ENCODE measurements at places on chromosomes 13 and 19.

GRCh38 chr13:51396352-51396751 lies 56.5 kb downstream of the INTS6 start:
- no peak for DNase-seq

- no peak for DNase-seq
Observed at GRCh38 chr19:638906-639252, 800 bp upstream of the FGF22 start.

GRCh38 chr13:32731074-32731473 lies 144.8 kb downstream of the PDS5B start:
- DNase-seq, result no peak

- no peak for DNase-seq
Observed at GRCh38 chr13:20140487-20140886, 20.4 kb downstream of the GJA3 start.

GRCh38 chr13:113466383-113466782 lies 13.1 kb upstream of the ADPRHL1 start:
- no peak for DNase-seq

- DNase-seq, result no peak
Observed at GRCh38 chr19:4441994-4442818, 15.4 kb downstream of the UBXN6 start.

- no peak for DNase-seq
Observed at GRCh38 chr19:34645551-34645950, 31.4 kb downstream of the SCGB2B2 start.

DNA sequence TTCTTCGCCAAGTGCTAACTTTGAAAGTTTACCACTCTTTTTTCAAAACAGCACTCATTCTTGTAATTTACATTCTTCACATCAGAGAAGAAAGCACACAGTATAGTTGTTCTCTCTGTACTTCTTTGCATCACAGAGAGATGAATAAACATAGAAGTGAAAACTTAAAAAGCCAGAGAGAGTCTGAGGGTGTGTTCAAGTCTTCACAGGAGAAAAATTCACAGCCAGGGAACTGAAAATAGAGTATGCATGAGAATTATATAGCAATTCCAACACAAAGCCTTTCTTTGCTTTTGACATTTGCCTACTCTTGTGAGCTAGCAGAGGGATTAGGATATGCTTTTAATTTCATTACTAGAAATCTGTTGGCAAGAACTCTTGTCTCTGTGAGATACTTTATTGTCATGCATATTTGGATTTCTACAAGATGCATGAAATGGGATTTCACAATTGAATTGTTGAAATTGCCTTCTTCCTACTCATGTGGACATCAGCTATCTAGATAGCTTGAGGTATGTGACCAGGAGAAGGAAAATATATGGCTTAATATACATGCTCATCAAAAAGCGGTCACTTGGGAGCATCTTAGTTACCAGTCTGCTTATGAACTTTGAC lies 166.1 kb downstream of the SLC7A1 start:
- no peak for DNase-seq

- DNase-seq, result no peak
Observed at GRCh38 chr19:3279306-3279705, 54.8 kb downstream of the CELF5 start.

- DNase-seq, result peak; percentile 88
Observed at GRCh38 chr13:102773441-102774213, at the start of gene TEX30. TSS of gene TEX30 (minus strand) at chr13:102773786. CDS start at chr13:102770026, 3,760 bp downstream.

DNA sequence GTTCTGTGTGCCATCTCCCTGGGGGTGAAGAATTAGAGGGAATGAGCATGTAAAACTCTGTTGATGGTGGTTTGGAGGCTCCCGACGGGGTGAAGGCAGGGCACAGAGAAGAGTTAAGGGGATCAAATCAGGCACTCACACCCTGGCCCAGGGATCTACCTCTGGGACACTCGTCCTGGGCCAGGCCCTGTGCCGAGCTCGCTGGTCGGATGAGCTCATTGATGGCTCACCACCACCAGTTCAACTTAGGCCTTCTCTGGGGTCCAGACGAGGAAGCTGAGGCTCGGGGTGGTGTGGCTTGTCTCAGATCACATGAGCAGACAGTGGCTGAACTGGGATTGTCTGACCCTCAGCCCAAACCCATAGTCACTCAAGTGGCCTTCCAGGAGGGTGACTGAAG lies 1.6 kb downstream of the NACC1 start:
- DNase-seq, result no peak

DNA sequence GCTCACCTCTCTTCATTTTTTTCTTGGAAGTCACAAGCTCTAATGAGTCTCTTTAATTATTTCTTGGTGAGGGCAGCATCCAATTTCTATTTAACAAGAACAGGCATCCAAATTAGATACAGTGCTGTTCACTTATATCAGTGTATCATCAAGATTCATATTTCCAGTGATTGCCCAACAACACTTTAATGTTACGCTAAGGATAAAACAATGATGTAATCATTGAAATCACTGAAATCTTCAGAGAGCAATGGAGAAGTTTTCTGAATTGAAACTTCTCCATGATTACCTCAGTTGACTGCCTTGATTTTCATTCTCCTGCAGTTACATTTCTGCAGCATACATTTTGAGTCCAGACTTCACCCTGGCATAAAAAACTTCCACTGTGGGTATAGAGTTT lies 17.1 kb upstream of the LRCH1 start:
- DNase-seq, result no peak

DNA sequence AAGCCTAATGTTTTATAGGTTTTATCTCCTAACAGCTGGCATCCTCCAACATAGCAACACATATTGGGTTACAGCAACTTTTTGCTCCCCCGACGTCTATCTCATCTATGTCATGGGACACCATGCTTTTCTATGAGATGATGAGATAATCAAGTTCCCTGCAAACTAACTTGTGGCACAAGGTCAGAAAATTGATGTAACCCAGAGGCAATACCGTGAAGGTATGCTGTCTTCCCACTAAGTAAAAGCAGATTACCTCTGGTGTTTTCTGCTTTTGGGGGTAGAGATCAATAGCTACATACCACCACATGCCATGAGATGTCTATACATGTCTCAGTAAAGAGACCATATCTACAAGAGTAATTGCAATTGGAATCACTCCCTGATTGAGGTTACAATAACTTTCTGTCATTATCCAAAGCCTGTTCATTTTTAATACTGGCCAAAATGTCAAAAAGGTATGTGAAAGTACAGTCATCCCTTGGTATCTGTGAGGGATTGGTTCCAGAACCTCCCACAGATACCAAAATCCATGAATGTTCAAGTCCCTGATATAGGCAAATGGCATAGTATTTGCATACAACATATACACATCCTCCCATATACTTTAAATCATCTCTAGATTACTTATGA lies 131.3 kb downstream of the CYSLTR2 start:
- DNase-seq, result no peak

- no peak for DNase-seq
Observed at GRCh38 chr19:4358709-4359626, 15.6 kb downstream of the MPND start.

DNA sequence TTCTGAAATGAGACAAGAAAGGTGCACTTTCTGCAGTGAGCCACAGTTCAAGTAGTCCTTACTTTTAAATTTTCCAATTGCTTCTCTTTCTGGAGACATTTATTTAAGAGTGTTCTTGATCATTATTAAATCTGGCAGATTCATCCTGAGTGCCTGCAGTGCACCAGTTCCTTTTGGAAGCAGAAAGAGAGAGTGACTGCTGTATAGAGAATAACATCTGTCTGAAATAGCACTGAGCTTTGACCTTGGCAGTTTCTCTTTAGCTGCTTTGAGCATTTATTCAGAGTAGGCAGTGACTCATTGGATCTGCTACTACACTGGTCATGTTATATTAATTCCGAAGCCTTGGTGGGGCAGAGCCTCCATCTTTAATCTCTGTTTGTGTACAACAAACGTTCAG lies 1373.7 kb downstream of the PCDH9 start:
- DNase-seq, result no peak

GRCh38 chr19:43471091-43471490 lies 5.7 kb upstream of the LYPD3 start:
- DNase-seq, result no peak

DNA sequence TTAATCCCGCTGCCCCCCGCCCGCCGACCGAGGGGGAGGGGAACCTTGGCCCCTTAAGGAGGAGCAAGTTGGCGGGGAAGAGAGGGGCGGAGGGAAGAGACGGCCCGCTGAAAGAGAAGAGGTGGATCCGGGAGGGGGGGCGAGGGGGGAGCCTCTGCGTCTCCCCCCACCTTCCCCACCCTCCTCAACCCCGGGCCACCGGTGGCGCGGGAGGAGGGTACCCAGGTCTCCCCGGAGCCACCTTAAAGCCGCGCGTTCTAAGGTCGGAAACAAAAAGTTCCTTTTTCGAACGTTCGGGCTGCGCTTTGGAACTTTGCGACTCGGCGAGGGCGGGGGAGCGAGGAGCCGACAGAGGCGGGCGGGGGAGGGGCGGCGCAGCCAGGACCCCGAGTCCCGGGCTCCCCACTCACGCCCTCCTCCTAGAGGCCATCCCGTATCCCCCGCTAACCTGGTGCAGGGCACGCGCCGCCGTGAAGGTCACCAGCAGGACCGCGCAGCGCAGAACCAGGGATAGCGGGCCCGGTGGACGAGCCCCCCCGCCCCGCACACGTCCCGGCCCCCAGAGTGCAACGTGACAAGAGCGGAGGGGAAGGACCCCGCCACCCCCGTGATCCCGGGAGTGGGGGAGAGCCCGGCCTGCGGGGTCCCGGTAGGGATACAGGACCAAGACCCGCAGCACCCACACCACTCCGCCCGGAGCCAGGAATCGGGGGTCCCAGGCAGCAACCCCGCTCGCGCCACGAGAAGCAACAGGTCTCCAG lies 659 bp downstream of the ERF start:
- DNase-seq, result peak; percentile 80

DNA sequence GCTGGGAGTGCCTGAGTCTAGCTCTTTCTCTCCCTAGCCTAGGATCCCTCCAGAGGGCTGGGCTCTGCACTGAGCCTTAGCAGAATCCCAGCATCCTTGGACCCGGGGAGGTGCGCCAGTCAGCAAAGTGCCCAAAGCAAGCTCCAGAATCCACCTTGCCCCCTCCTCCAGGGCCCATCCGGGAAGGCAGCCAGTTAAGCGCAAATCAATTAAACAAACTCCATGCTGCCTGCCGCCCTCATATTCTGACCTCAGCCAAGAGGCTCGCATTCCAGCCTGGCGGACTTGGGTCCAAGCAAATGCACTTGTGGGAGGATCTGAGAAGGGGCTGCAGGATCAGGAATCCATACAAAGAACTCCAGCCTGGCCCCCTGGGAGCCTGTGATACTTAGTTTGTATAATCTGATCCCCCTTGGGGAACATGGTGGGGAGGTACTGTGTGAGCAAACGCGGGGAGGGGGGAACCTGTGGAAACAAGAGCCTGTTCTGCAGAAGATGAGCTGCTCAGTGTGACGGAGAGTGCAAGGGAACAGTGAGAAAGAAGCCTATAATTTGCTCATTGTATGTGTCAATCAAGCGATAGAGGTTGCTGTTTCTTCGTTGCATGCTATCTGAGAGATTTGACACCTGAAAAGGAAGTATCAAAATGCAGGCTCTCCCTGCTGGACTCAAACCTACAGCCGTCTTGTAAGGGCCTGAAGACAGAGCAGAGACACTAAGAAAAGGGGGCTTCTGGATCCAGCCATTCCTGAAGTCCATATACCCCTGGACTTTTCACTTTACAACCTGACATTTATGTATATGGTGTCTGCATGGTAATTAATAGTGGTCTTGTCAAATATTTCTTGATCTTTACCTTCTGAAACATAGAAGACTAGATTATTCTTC lies 29.4 kb downstream of the ZNRF4 start:
- no peak for DNase-seq

DNA sequence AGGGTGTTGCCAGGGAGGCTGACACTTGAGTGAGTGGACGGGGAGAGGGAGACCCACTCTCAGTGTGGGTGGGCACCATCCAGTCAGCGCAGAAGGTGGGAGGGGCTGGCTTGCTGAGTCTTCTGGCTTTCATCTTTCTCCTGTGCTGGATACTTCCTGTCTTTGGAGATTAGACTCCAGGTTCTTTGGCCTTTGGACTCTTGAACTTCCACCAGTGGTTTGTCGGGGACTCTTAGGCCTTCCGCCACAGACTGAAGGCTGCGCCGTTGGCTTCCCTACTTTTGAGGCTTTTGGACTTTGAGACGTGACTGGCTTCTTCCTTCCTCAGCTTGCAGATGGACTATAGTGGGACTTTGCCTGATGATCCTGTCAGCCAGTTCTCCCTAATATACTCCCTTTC lies 4.3 kb upstream of the LENG8 start:
- DNase-seq, result no peak

DNA sequence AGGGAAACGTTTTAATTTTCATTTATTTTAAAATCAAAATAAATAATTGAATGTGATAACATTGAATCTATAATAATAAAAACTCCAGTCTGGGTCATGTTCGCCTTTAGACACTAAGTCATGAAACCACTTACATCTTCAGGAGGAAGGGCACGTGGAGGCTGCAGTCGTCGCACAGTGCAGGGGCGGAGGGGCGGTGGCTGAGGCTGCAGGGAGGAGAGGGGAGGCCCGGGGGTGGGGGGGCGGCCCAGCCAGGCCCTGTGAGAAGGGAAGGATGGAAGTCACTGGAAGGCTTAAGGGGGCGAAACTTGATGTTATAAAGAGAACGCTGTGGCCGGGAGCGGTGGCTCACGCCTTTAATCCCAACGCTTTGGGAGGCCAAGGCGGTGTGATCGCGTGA lies 14.9 kb upstream of the LATS2 start:
- peak; percentile 37 for DNase-seq

GRCh38 chr19:46602392-46603194 lies 1.5 kb downstream of the CALM3 start:
- DNase-seq, result peak; percentile 73

DNA sequence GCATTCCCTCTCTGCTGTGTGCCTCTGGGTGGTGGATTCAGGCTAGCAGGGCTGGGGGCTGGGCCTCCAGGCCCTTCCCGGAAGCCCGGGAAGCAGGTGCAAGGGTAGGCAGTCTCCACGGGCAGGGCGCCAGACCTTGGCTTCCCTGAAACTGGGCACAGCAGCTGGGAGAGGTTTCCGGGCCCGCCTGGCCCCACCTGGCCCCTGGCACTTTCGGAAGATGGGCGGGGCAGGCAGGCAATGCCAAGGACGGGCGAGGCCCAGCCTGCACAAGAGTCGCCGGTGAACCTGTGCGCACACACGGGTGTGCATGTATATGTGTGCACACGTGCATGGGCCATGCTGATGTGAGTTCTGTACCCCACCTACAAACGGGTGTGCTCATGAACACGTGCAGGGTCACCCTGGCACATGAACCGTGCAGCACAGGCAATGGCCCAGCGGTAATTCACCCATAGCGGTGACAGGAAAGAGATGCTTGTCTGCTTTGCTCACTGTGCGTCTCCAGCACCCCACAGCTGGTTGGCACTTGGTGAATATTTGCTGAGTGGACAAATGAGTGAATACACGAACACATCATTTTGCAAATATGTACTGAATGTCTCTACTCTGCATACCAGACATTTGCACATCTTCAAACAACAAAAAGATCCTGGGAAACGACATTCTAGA lies 15.3 kb downstream of the GADD45B start:
- DNase-seq, result no peak
